Neuronal stem cell (in vitro differentiated cells): ENCODE measurements at places on chromosomes 11 and 22.

DNA sequence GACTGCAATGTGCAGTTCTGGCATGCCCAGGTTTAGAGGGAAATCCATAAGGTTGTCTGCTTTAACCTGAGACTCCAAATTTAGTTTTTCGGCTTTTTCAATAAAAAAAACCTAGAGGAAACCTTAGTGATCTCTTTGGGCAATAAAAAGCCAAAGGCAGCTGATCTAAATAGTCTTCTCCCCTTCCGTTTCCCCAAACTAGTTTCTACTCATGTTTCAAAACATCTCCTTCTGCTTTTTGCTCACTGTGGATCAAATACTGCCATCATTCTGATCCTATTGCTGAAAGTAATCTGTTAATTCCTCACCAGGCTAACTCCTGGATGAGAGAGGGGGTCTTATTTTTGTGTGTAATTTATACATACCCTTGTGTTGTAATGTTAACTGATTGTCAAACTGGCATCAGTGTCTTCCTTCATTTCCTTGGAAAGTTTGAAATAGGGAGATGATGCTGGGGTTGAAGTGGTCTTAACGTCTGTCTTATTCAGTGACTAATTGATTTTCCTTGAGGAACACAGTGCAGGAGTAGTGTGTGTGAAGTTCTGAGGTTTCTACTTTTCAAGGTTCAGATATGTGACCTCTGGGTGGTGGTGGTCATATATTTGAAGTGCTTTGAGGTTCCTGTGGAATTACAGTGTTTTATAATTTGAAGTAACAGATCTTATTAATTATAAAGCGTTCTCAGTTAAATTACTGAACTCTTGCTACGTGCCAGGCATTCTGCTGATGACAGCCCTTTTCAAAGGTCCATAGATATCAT is 55.0 kb downstream of the ARHGAP42 start:
- H3K27ac ChIP-seq, result no peak overlapping the region
- H3K27me3 ChIP-seq, result no peaks in the 10 kb centered on the region
- H3K36me3 ChIP-seq, result no peaks in the 10 kb centered on the region
- no peak for DNase-seq
- no peak overlapping the region for H3K4me3 ChIP-seq

GRCh38 chr11:115408036-115408921 is 95.9 kb downstream of the CADM1 start:
- no peaks in the 10 kb centered on the region for H3K27me3 ChIP-seq
- peaks cover 10% of the 10 kb centered on the region for H3K4me1 ChIP-seq
- H3K4me3 ChIP-seq, result no peak overlapping the region
- H3K36me3 ChIP-seq, result no peaks in the 10 kb centered on the region
- no peak for DNase-seq

- H3K4me3 ChIP-seq, result no peak overlapping the region
- H3K36me3 ChIP-seq, result no peaks in the 10 kb centered on the region
- H3K4me1 ChIP-seq, result peaks cover 11% of the 10 kb centered on the region
- no peak overlapping the region for H3K27ac ChIP-seq
These were observed 217.5 kb upstream of the SORL1-AS1 start for GRCh38 chr11:121670266-121670665.

GRCh38 chr11:45754741-45755140 is 50.2 kb upstream of the SLC35C1 start:
- peaks cover 12% of the 10 kb centered on the region for H3K4me1 ChIP-seq
- H3K36me3 ChIP-seq, result no peaks in the 10 kb centered on the region
- no peak overlapping the region for H3K4me3 ChIP-seq
- peaks cover 2% of the 10 kb centered on the region for H3K27me3 ChIP-seq

DNA sequence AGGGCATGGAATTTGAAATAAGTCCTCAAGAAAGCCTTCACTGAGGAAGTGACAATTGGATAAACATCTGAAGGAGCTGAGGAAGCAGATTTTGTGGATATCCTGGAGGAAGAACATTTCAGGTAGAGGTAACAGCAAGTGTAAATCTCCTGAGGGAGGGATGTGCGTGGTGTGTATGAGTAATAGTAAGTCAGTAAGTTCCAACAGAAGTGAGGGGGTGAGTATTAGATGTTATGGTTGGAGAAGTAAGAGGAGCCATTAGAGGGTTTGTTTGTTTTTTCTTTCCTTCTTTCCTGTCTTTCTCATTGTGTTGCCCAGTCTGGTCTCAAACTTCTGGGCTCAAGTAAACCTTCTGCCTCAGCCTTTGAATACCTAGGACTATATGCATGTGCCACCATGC is 29.0 kb downstream of the ANKRD42 start:
- no peaks in the 10 kb centered on the region for H3K4me1 ChIP-seq
- H3K36me3 ChIP-seq, result no peaks in the 10 kb centered on the region
- no peak overlapping the region for H3K27ac ChIP-seq
- DNase-seq, result no peak

DNA sequence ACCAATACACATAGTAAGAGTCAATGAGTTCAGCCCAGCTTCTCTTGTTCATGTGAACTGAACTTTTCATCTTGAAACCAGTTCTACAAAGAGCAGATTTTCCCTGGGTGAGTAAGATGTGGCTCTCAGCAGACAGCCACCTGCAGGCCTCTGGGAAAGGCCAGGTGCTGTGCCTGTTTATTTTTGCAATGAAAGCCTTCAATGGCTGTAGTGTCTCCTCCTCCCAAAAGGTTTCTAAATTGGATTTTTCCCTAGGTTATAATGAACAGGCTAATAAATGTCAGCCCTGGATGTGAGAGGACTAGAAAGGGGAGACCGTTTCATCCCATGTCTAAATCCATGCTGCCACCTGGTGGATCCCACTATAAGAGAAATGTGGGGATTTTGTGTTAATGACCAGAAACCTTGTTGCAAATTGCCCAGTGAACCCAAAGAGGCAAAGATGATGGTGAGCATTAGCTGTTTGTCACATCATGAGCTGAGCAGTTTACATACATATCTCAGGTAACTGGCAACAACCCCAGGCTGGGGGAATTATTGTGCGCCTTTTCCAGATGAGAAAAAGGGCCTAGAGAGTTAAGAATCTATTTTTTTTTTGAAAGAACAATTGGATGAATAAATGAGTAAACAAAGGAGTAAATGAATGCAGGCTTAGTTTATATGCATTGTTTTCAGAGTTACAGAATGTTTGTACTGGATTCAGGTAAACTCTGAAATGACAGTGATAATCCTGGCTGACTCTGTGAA is 12.7 kb downstream of the C11orf91 start:
- no peak overlapping the region for H3K27ac ChIP-seq
- no peaks in the 10 kb centered on the region for H3K36me3 ChIP-seq
- H3K27me3 ChIP-seq, result no peaks in the 10 kb centered on the region
- peaks cover 28% of the 10 kb centered on the region for H3K4me1 ChIP-seq

DNA sequence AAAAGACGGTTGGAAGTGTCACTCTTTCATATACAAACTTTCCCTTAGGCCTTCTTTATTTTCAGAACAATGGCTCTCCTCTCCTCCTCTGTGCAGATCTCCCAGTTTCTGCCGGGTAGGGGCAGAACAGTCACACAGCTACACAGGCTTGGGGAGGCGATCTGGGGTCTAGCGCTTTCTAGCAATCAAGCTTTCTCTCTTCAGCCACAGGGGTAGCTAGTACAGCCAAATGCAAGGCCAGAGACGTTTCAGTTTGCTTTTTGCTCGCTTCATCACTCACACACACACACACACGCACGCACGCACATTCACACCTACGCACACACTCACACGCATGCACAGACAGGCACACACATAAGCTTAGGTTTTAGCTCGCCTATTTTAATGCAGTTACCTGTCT is 104.3 kb downstream of the SPATA19 start:
- no peak overlapping the region for H3K27ac ChIP-seq
- no peak overlapping the region for H3K4me3 ChIP-seq
- no peaks in the 10 kb centered on the region for H3K36me3 ChIP-seq
- DNase-seq, result no peak
- H3K27me3 ChIP-seq, result no peaks in the 10 kb centered on the region
- peaks cover 1% of the 10 kb centered on the region for H3K4me1 ChIP-seq
